ENCODE measurements at places on chromosomes 3 and 15. TPM values are rescaled to one million over a fixed set of nuclear protein-coding genes. Genes with fewer than 3 reads are reported as not detected.

KLHDC8B gene
- total RNA-seq: 49.9 TPM

CHRM5 gene
- 6.8 TPM for total RNA-seq

GABRR3 gene
- 25.8 TPM for total RNA-seq

CATSPER2 gene
- 5.7 TPM for total RNA-seq

THOC7 gene
- 48.3 TPM for total RNA-seq

FRMD5 gene
- 25.5 TPM for total RNA-seq

ARHGEF26 gene
- total RNA-seq: 37.5 TPM

KCNMB3 gene
- 4.9 TPM for total RNA-seq

ZNF620 gene
- total RNA-seq: 15.3 TPM

RASSF1 gene
- total RNA-seq: 37.6 TPM

CMSS1 gene
- 19.1 TPM for total RNA-seq

NAA50 gene
- 107 TPM for total RNA-seq

MESP2 gene
- total RNA-seq: 2.8 TPM

PIERCE2 gene
- total RNA-seq: 1.8 TPM

SLC22A14 gene
- total RNA-seq: 0.16 TPM

CD200 gene
- 35.0 TPM for total RNA-seq

EOGT gene
- total RNA-seq: 88.0 TPM

BNIP2 gene
- total RNA-seq: 121 TPM

TTC21A gene
- total RNA-seq: 9.6 TPM

RARB gene
- total RNA-seq: 86.3 TPM

FGF12 gene
- total RNA-seq: 13.0 TPM

WNT7A gene
- 9.1 TPM for total RNA-seq

ATP10A gene
- 5.9 TPM for total RNA-seq

C15orf40 gene
- total RNA-seq: 24.6 TPM

LRRIQ4 gene
- total RNA-seq: 0.33 TPM

A4GNT gene
- total RNA-seq: 0.33 TPM

SLC7A14 gene
- total RNA-seq: 4.5 TPM

PLAAT1 gene
- 4.5 TPM for total RNA-seq

SKIL gene
- 141 TPM for total RNA-seq

SYNPR gene
- total RNA-seq: 21.0 TPM

PLA2G4B gene
- 8.0 TPM for total RNA-seq

LAMB2 gene
- 450 TPM for total RNA-seq

CCR5 gene
- total RNA-seq: 0.11 TPM

CAV3 gene
- 8.4 TPM for total RNA-seq

Data from camera-type eye (tissue), 1 donor.